Psoas muscle (tissue), 8 donors: ENCODE measurements at places on chromosomes 13 and 19. TPM values are rescaled to one million over a fixed set of nuclear protein-coding genes. Genes with fewer than 3 reads are reported as not detected.

GRCh38 chr13:80884056-80884785, 543.3 kb upstream of the SPRY2 start:
- no peak for DNase-seq

GRCh38 chr13:51861723-51862300, at the start of gene CCDC70:
Gene CCDC70 (plus strand): TSS chr13:51861969. CDS start chr13:51865412, 3,443 bp downstream.
- DNase-seq, result no peak

GRCh38 chr13:34545461-34545860, 396.6 kb upstream of the NBEA start:
- DNase-seq, result no peak

DNA sequence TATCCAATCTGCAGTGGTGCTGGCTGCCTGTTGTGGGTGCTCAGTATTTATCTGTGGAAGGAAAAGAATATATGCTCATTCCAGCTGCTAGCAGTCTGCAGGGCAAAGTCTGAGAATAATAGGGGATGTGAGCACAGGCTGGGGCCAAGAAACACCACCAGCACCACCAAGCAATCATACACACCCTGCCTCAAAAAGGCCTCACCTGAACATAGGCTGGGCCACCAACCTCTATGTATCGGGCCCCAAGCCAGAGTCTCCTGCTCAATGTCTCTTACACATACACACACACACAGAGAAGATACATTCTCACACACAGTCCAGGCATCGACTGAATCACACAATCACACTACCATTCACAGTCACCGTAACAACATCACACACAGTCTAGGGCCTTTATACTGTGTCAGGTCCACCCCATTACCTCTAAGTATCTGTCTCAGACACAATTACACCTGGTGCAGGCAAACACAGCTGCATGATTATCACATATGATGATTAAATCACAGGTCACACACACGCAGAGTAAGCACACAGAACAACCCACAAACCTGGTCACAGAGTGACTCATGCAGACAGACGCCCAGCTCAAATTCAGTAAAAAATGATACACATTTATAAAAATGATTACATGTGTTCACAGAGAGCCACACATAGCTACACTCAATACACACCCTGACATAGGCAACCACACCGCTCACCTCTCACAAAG, 1.3 kb upstream of the ZSCAN22 start:
- no peak for DNase-seq

The B3GNT3 gene
- total RNA-seq, result 0.38 TPM

- DNase-seq, result no peak
Measured at GRCh38 chr19:6047741-6048251, 62.5 kb downstream of the RFX2 start.

The FSD1 gene
- not detected for total RNA-seq

The SELENOV gene
- not detected for total RNA-seq

The CCNA1 gene
- 0.79 TPM for total RNA-seq

DNA sequence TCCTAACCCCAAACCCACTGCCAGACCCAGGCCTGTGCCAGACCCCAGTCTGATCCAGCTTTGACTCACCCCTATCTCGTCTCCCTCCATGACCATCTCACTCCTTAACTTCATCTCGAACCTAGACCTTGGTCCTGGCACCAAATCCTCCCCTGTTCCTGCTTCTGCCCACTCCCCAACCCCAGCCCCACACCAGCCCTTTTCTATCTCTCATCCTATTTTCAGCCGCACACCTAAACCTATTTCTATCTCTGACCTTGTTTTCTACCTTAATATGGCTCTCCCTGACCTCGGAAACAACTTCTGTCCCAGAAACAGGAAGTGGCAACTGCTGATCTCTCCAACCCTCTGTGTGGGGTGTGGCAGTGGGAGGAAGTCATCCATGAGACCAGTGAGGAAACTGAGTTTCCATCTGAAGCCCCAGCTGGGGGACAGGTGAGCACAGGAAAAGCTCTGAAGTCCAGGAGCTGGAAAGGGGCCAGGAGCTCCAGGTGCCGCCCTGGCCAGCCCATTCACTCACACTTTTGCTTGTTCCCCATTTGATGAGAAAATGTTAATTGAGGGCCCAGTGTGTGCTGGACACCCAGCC, 13.7 kb downstream of the PTH2 start:
- DNase-seq, result no peak

DNA sequence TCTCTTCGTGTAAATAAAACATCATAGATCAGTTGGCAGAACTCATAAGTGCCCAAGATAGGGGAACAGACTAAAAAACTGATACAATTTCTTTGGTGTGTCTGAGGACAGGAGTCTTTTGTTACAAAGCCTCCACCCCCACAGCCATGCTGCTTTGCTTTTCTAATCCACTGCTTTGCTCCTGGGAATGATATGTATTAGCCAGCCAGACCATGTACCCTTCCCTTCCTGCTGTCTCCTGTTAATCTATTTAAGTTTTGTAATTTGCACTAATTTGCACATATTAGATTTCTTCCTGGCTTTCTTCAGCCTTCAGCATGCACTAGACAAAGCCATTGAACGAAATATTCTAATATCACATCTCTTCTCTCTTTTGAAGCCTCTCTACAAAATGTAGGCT, 130.5 kb downstream of the MAB21L1 start:
- DNase-seq, result no peak

The MUC16 gene
- not detected for total RNA-seq

GRCh38 chr19:36408101-36408500, 10.3 kb downstream of the ZFP82 start:
- no peak for DNase-seq

The PRRG2 gene
- 0.55 TPM for total RNA-seq

- peak; percentile 23 for DNase-seq
Measured at GRCh38 chr13:59247171-59247570, 916.6 kb downstream of the DIAPH3 start.

DNA sequence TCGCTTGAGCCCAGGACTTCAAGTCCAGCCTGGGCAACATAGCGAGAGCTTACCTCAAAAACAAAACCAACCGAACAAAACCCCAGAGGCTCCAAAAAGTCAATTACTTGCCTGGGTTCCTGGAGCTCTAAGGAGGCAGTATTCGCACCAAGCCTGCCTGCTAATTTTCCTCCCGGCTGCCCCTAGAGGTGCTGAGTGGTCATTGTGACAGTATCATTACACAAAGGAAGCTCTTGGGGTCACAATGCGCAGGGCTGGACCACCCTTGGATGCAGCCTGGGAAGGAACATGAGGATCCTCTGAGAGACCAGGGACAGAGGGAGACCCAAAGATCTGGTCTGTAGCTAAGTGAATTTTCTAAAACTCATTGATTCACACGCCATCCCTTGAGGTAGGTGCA, 8.5 kb upstream of the PEX11G start:
- DNase-seq, result no peak

The C1QTNF9B gene
- total RNA-seq, result 1.6 TPM

The ZNF135 gene
- total RNA-seq, result 0.87 TPM

DNA sequence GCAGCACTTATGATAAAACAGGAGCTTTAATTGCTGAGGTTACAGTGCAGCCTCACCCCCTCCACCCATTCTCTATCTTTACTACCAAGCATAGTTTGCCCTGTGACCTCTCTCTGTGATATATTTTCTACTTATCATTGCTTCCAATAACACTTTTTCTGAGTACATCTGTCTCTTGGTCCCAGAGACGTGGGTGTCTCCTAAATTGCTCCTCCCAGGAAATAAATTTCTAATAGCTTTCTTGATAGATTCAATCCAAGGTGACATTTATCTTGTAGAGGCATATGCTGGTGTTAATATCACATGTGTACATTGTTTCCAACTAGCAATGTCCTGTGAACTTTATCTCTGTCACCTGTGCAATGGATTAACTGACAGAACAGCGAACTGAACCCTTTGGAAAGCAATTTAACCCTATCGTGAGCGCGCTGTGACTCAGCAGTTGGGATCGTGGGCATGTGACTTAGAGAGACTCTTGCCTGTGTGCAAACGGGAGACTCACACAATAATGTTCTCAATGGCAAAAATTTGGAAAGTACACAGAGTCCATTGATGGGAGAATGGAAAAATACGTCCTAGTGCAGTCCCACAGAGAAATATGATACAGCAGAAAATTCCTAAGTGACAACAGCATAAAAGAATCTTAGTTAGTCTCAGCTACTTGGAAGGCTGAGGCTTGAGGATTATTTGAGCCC, 7.0 kb upstream of the MAP2K2 start:
- DNase-seq, result no peak
